Nephron progenitor cell (in vitro differentiated cells): ENCODE measurements at places on chromosomes 2 and 18.

DNA sequence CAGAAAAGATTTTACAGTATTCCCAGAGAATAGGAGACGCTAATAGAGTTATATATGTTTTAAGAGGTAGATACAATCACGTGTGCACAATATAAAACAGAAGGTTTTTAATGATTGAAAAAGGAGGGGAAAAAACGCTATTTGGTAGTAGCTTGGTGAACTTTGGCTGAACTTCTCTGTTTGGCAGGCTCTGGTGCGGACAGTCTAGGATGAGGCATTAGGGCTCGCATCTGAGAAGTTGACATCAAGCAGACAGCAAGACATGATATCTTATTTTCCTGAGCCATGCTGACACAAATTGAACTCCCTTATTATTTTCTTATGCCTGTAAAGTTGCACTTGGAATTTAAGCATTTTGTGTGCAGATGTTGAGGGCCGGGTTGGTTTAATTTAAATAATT lies 176.6 kb downstream of the EN1 start:
- no peak for DNase-seq

DNA sequence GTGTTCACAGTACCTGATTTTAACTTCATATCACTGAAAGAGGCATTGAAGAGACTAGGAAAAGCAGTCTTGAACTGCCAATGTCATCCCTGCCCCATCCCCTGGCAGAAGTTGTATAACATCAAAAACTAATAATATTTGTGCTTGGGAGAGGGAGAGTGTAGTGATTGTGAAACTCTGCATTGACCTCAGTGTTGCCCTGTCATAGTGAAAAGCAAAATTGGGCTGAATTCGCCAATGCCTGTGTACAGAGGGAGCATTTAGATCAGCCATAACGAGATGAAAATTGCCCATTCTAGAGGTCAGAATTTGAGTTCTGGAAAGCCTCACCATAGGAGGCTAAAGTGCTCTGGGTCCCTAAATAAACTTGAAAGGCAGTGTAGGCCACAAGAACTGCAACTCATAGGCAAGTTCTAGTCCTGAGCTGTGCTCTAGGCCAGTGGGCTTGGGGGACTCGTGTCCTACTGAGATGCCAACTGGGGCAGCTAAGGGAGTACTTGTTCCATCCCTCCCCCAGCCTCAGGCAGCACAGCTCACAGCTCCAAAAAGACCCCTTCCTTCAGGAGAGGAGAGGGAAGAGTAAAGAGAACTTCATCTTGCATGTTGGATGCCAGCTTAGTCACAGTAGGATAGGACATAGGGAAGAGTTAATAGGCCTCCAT lies 855.6 kb downstream of the TSN start:
- no peak for DNase-seq

DNA sequence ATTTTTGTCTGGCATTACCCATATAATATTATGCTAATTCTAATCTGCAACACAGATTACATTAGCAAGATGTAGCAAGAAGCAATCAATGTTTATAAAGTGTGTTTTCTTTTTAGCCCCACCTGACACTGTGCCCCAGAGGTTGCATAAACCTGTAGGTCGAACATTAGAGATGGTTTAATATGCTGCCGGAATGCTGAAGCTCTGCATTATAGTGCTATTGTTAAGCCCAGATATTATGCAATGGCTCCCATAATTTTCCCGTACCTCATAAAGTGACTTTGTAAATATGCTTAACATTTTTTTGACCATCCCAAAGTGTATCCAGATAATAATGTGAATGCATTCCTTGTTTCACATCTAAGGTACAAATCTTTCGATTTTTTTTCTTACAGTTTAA lies 109.3 kb upstream of the MAP4K3 start:
- DNase-seq: no peak

GRCh38 chr18:5500158-5500939 lies 43.4 kb downstream of the EPB41L3 start:
- DNase-seq: no peak

DNA sequence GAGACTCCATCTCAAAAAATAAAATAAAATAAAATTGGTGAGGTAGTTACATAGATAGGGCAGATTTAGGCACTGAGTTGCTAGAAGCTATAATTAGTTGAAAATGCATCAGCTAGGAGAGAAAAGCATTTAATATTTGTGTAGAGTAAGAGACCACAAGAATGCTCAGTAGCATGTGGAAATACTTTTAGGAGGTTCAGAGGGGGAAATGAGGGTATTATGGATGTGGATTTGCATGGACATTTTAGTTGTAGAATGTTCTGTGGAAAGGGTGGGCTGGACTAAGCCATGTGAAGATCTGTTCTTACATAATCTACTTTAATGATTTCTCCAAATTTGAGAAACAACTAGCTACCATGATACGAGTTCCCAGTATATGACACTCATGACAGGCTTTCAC lies 95.5 kb downstream of the ATP9B start:
- DNase-seq: no peak

DNA sequence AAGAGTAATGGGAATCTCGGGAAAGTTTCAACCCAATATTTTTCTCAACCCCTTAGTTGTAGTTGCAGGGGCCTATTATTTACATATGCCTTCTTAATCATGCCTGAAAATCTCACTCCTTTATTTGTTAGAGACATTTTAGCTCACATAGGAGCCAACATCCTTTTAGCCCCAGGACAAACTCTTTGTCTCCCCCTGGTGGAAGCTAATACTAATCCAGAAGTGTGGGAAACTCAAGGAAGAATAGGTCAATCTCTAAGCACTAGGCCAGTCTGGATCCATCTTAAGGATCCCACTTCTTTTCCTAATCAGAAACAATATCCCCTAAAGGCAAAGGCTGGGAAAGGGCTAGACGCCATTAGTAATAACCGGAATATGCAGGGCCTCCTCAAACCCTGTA lies 550.9 kb upstream of the PKDCC start:
- DNase-seq: no peak

GRCh38 chr2:174120346-174120745 lies 128.0 kb downstream of the OLA1 start:
- no peak for DNase-seq

DNA sequence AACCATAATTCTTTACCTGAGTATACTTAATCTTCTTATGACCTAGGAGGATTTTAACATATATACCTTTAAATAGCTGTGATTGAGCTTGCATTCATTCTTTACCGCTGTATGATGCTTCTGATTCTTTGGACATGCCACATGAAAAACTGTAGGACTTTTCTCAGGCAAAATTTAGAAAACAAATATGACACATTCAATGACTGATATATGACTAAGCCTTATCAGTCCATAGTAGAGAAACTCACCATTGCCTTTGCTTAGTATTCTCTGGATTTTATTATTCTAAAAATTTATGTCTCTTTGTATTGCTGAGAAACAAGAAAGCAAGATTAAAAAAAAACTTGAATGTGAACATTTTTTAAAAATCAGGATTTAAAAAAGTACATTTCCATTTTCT lies 3.7 kb downstream of the FAM171B start:
- DNase-seq: no peak

DNA sequence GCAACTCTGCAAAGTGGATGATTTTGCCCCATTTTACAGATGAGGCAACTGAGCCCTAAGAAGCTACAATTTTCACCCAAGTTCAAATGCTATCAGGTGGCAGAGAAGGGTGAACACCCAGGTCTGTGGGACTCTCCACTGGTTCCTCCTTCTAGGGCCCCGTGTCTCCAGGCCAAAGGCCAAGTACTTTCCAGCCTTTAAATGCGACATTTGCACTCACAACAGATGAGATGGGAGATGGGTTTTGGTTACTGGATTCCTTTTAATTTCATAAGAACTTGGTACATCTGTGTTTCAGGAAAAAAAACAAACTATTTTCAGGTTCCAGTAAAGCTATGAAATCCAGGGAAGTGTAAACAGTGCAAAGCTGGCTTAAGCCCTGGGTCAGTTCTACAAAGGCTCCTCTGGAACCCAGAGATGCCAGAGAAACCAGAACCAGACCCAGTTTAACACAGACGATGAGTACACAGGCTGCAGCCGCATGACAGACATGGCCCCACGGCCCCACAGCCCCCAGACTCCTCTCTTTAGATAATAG lies 361.7 kb downstream of the ANAPC1 start:
- no peak for DNase-seq

DNA sequence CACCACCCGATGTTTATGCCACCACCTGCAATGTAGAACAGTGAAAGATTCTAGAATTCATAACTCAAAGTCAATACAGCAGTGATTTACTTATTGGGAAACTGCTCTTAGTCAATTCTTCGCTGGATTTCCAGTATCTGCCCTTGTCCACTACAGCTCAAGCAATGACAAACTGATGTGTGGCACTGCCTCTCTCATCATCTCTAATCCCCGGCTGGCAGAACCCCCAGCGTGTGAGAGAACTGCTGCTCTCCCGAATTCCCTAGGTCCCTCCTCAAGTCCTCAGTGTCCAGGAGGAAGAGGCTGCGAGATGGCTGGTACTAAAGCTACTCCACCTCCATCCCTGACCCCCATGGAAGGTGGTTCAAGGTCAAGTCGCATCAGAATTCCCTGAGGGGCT lies 1.6 kb downstream of the TXNL4A start:
- DNase-seq: no peak

- DNase-seq: no peak
Measured at GRCh38 chr2:191748528-191749180, 70.7 kb downstream of the NABP1 start.

DNA sequence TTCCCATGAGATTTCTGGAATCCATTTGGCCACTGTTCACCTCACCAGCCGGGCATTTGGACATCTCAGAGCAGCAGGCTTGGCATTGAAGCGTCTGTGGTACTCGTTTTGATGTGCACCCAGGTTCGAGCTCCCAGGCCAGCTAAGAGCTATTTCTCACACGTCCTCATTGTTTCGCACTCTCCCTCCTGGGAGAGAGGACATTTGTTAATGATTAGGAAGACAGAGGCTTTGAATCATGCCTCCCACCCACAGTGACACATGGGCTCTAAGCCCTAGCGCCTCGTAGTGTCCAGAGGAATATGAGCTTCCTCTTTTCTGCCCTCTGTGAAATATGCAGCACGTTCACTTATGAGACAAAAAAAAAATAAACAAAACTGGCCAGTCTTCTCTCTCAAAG lies 361.8 kb downstream of the RND3 start:
- DNase-seq: peak; percentile 14
